ENCODE measurements at places on chromosomes 5 and 9. TPM values are rescaled to one million over a fixed set of nuclear protein-coding genes. Genes with fewer than 3 reads are reported as not detected.

DNA sequence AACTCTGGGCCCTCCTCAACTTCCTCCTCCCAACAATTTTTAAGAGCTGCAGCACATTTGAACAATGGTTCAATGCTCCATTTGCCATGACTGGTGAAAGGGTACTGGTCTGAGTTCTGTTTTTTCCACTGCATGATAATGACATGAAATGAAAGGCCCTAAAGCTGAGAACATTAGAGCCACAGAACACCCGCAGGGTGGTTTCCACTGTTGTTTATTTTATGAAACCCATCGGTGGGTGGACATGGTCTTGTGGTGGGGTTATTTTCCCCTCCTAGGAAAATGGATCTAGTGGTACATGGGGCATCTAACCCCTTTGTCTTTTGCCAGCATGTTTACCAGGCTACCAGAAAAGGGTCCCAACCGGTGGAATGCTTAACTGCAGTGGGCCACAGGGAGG lies 71.8 kb downstream of the SMARCA2 start:
- no peak for DNase-seq
- no peak overlapping the region for H3K4me3 ChIP-seq
- no peaks in the 10 kb centered on the region for H3K4me1 ChIP-seq
- H3K27me3 ChIP-seq = no peaks in the 10 kb centered on the region
- H3K27ac ChIP-seq = no peak overlapping the region

GRCh38 chr5:28214292-28214691 lies 1175.9 kb upstream of the CDH9 start:
- H3K4me3 ChIP-seq = no peak overlapping the region
- no peaks in the 10 kb centered on the region for H3K27me3 ChIP-seq
- DNase-seq = no peak
- H3K27ac ChIP-seq = no peak overlapping the region
- H3K4me1 ChIP-seq = no peaks in the 10 kb centered on the region

GRCh38 chr9:125088752-125089151 lies 54.6 kb downstream of the SCAI start:
- H3K27ac ChIP-seq = no peak overlapping the region
- no peak for DNase-seq
- H3K27me3 ChIP-seq = no peaks in the 10 kb centered on the region
- no peaks in the 10 kb centered on the region for H3K36me3 ChIP-seq

DNA sequence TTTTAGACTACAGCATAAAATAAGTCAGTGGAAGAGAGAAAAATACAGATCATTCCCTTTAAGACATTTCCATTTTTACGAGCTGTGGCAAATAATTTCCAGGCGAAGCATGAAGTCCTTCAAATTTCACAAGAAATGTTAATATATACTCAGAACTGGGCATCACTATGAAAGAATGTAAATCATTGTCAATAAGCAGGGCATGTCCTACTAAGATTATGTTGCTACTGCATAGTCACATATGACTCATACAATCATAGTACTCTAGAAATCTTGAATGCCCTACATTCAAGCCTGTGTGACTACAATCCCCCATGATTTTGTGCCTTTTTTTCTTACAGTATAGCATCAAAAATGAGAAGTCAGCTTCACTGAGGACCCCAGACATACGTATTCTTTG lies 485.2 kb upstream of the FTMT start:
- no peaks in the 10 kb centered on the region for H3K36me3 ChIP-seq
- H3K27ac ChIP-seq = no peak overlapping the region
- no peaks in the 10 kb centered on the region for H3K4me1 ChIP-seq
- no peaks in the 10 kb centered on the region for H3K27me3 ChIP-seq
- H3K4me3 ChIP-seq = no peak overlapping the region
- no peak for DNase-seq

GRCh38 chr5:125160787-125161502 lies 414.5 kb upstream of the ZNF608 start:
- no peak overlapping the region for H3K4me3 ChIP-seq
- H3K36me3 ChIP-seq = no peaks in the 10 kb centered on the region
- H3K27me3 ChIP-seq = no peaks in the 10 kb centered on the region
- DNase-seq = no peak

The SPINK7 gene
- not detected for total RNA-seq

DNA sequence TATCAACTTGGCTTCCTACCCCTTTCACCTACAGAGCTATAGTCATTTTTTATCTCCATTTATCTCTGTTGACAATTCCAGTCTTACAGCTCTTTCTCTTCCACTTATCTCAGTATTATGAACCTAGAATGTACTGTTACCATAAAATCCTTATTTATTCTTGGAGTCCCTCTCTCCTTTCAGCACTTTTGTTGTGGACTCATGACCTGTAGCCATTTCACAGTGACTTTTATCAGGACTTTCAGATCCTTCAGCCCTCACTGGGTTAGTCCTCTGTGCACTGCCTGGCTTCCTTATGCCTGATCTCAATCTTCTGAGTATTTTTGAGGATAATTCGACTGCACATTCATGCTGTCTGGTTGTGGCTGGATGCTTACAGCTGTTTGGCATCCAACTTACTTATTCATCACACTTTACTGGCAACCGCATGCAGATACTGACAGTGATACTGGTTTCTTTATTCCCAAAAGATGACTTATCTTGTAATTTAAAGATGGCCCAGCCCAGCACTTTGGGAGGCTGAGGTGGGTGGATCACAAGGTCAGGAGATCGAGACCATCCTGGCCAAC lies 293.3 kb downstream of the MAN2A1 start:
- H3K4me1 ChIP-seq = peaks cover 5% of the 10 kb centered on the region
- no peak for DNase-seq
- H3K27me3 ChIP-seq = no peaks in the 10 kb centered on the region
- no peak overlapping the region for H3K4me3 ChIP-seq

GRCh38 chr5:175718401-175719108 lies 60.7 kb downstream of the HRH2 start:
- DNase-seq = no peak
- no peaks in the 10 kb centered on the region for H3K36me3 ChIP-seq
- no peak overlapping the region for H3K27ac ChIP-seq
- no peak overlapping the region for H3K4me3 ChIP-seq
- no peaks in the 10 kb centered on the region for H3K27me3 ChIP-seq

The PLAC8L1 gene
- not detected for total RNA-seq

The CCDC183 gene
- total RNA-seq = 0.62 TPM

DNA sequence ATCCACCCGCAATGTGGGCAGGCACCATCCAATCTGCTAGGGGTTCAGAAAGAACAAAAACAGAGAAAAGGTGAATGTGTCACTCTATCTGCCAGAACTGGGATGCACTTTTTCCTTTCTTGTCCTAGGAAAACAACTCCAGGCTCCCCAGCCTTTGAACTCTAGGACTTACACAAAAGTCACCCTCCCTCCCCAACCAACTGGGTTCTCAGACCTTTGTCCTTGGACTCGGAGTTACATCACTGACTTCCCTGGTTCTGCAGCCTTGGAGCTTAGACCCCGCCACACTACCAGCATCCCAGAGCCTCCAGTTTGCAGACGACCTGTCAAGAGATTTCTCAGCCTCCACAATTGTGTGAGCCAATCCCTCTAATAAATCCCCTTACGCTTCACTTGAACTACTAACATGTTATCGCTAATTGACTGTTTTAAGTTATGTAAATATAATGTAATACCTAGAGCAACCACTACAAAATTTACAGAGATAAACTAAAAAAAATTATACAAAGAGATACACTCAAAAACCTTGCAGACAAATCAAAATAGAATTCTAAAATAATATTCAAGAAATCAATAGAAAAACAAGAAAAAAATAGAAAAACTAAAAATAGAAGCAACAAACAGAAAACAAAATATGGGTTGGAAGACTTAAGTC lies 5.3 kb upstream of the UBLCP1 start:
- H3K4me1 ChIP-seq = no peaks in the 10 kb centered on the region
- H3K27ac ChIP-seq = no peak overlapping the region
- no peak for DNase-seq
- no peaks in the 10 kb centered on the region for H3K27me3 ChIP-seq
- H3K4me3 ChIP-seq = no peak overlapping the region
- no peaks in the 10 kb centered on the region for H3K36me3 ChIP-seq

The PCDHA4 gene
- total RNA-seq = 0.12 TPM

DNA sequence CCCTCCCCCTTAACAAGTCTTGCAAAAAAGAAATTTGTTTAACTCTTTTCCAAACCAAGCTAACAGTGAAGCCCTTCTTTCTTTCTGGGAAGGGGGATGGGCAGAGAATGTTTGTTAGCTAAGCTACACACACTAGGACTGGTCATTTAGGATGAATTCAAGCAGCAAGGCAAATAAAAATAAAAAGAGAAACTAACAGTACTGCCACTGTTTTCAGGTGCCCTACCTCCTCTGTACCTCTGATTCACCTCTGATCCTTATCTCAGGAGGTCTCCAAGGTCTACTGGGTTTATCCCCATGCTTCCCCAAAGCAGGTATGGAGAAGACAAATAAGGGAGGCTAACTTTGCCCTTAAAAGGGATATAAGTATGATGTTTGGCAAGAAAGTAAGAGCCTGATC lies 52.9 kb downstream of the ELL2 start:
- peaks cover 10% of the 10 kb centered on the region for H3K4me1 ChIP-seq
- no peaks in the 10 kb centered on the region for H3K27me3 ChIP-seq
- H3K4me3 ChIP-seq = no peak overlapping the region
- no peak for DNase-seq

DNA sequence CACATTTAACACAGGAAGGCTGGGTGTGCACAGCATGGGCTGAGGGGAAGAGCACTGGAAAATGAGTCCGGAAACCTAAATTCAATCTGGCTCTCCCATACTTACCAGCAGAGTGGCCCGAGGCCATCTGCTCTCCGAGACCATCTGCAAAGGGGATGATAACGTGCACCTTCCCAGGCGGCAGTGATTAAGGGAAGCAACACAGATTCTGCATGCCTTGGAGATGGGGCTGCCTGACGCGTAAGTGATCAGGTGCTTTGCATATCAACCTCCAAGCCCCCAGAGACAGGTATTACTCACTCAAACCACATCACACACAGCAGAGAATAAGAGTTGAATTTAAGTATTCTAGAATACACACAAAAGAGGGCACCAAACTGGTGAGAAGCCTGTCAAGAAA lies 9.1 kb downstream of the EPB41L4B start:
- DNase-seq = no peak
- no peak overlapping the region for H3K27ac ChIP-seq
- no peak overlapping the region for H3K4me3 ChIP-seq
- H3K27me3 ChIP-seq = no peaks in the 10 kb centered on the region

The ZSWIM6 gene
- total RNA-seq = 7.2 TPM

DNA sequence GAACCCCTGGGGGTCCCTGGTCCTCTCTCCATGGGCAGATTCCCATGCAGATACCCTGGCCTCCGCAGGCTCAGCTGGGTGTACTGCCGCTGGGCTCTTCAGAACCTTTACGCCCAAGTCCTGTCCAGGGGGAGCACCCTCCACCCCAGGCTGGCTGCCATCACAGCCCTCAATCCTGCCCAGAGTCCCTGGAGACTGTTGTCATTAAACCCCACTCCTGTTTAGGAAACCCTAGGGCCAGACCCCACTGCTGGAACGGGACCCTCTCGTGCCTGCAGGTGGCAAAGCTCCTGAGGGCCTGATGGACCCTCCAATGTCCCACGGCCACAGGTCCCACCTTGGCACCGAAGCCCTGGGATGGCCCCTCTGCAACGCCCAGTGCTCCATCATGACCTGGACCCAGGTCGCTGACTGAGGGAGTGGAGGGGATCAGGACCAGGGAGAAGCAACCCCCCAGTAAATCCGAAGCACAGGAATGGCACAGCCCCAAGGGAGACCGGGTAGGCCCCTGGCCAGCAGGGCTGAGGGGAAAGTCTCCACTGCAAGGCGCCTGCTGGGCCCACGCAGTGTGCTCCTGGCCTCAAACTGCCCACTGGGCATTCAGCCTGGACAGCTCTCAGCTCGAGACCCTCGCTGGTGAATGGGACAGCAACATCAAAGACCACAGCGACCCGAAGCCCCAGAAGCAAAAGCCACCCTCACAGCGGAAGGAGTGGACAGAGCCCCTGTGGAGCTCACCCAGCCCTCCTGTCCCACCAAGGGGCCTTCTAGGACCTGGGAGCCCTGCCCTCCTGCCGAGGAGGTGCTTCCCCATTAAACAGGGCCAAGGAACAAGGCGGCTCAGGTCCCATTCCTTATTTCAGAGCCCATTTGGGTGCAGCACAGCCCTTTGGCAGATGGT lies 8.3 kb downstream of the ZDHHC11B start:
- no peaks in the 10 kb centered on the region for H3K36me3 ChIP-seq
- DNase-seq = peak; percentile 54
- H3K27ac ChIP-seq = no peak overlapping the region
- no peak overlapping the region for H3K4me3 ChIP-seq
- H3K27me3 ChIP-seq = no peaks in the 10 kb centered on the region
- no peaks in the 10 kb centered on the region for H3K4me1 ChIP-seq

DNA sequence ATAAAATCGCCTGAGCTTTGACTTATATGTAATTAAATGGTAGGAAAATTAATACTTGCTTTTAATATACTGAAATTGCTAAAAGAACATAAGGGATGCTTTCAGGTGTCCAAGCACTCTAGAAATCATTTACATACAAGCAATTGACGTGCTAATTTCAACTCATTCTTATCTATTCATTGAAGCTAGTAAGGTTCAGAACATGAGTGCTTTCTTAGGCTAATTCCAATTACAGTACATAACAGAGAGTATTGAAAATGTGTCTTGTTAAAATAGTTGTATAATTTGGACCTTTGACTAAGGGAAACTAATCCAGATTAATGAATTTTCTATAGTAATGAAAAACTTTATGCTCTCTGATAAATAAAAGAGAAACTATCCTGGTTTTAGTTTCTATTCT lies 1016.4 kb upstream of the TYRP1 start:
- no peak overlapping the region for H3K4me3 ChIP-seq
- no peaks in the 10 kb centered on the region for H3K36me3 ChIP-seq
- no peaks in the 10 kb centered on the region for H3K4me1 ChIP-seq
- H3K27me3 ChIP-seq = no peaks in the 10 kb centered on the region

DNA sequence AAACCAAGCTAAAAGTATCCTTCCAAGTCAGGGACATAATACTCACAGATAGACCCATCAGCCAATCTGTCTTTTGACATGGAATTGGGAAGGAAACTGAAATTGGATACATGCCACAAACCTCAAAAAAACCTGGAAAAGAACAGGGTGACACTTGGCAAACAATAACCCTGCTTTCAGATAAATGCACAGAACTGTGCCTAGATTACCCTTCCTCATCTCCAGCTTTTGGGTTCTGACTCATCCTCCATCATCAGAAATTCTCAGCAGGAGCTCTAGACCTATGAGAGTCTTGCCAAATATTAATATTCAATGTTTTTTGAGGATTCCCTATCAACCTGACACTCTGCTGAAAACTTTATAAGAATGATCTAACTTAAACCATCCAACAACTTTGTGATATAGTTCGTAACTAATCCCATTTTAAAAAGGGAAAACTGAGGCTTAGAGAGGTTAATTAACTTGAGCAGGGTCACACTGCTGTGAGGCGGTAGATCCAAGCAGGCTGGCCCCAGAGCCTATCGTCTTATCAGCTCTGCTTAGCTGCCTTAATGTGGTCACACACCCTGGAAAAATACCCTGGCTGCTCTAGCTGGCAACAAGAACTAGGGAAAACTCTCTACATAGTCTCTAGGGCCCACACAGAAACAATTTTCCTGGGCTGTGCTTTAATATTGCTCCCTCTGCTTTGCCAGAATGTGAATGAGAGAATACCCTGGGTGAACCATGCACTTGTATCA lies 157.0 kb upstream of the TRPC7 start:
- no peaks in the 10 kb centered on the region for H3K27me3 ChIP-seq
- H3K4me3 ChIP-seq = no peak overlapping the region
- H3K4me1 ChIP-seq = no peaks in the 10 kb centered on the region
- H3K27ac ChIP-seq = no peak overlapping the region

Measured in right lobe of liver (tissue), 6 donors.